ENCODE measurements at places on chromosomes 7 and 10.

- DNase-seq, result no peak
These were observed 25.3 kb upstream of the WNT2 start for GRCh38 chr7:117347962-117348672.

DNA sequence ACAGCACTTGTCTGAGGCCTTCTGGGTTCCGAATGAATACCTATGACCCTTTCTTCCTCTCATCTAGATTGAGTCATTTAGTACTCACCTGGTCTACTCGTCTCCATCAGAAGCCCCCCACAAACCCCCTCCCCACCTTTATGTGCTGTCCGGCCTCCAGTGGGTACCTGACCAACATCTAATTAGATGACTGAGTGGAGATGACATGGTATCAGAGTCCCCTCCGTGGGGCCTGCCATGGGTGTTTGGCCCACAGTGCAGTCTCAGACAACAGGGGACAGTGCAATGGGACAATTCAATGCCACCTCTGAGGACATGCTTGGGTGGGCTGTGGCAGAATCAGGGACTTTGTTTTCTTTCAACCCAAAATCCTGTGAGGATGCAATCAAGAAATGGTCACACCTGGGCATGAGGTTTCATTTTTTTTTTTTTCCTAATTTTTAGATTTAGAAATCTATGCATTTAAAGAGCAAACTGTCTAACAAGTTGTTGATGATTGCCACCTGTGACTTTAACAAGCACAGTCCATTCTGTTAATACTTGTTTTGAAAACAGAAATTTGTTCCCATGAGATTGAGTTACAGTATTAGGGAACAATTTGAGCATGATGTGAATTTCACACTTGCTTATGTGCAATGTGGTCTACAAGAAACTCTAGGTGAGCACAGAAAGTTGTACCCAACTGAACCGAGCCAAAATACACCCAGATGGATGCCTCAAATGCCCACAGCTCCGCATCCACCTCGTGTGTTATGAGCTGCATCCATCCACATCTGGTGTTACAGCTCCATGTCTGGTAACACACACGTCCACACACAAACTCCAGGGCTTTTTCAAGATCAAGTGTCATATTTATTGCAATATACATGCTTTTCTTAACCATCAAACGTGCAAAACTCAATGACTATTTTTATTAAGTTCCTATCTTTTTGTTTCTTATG is 27.5 kb downstream of the GPRIN2 start:
- DNase-seq, result no peak

GRCh38 chr7:50567715-50568261 is 2.6 kb upstream of the DDC start:
- no peak for DNase-seq

- no peak for DNase-seq
These were observed 20.9 kb upstream of the SMC3 start for GRCh38 chr10:110546499-110547110.

DNA sequence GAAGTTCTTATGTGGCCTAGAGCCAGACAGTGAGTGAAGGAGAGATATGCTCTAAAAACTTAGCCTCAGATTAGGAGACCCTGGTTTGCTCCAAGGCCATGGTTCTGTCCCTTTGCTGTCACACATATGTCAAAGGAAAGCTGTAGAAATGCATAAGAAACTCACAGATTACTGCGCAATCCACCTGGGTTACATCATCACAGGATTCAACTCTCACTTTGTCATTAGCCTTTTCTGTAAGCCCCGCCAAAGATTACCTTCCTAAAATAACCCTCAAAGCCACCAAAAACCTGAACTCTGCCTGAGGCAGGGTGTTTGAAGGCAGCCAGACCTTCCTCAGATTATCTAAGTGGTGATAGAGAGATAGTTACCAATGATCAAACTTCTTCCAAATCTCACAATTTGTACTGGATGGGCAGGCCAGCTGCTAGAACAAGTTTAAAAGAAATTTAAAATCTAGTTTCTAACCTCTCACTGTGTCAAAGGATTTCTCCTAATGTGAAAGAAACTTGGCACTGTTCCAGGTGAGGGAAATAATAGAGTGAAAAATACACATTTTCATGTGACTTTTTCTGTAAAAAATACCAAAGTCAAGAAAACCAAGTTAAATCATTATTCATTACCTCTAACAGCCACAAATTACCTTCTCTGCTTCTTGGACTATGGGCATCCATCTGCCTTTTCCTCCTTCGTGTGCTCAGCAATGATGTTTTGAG is 567.2 kb downstream of the SUGCT start:
- DNase-seq, result no peak

- DNase-seq, result no peak
These were observed 134.5 kb downstream of the FAM53B start for GRCh38 chr10:124609698-124610097.

DNA sequence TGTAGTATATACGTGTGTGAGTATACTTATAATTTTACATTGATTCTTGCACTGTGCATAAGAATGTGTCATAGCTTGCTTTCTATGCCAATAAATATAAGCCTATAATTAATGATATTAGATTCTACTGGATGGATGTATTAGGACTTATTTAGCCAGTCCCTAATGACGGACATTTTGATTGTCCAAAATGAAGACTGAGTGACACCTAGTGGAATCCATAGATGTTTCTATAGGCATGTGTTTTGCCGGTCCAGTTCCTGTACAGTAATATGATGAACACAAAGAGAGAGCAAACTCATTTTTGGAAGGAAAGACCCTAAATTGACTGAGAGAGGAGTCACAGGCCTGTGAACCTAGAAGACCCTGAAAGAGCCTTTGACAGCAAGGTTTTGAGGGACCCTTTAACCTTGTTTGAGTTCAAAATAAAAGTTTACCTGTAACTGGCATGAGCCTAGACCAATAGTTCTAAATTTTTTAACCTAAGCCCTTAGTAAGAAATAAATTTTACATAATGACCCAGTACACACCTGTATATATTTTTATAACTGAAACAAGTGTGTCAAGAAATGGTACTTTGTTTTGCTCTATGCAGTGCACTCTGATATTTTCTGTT is 42.4 kb upstream of the AGBL3 start:
- DNase-seq, result no peak

GRCh38 chr10:26410356-26410755 is 27.8 kb upstream of the APBB1IP start:
- DNase-seq, result no peak

DNA sequence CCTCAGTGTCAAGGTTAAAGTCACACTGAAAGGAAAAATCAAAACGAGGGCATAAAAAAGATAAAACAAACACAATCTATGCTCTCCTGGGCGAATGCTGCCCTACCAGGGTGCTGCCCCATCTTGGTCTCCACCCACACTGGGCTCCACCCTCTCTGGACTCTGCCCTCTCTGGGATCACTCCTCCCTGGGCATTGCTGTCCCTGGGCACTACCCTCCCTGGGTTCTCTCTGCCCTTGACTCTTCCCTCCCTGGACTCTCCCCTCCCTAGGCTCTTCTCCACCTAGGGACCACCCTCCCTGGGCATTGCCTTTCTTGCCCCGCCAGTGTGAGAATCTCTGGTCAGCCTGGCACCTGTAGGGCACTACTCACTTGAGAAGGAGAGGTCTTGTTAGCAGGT is 8.6 kb downstream of the GDF2 start:
- DNase-seq, result no peak

DNA sequence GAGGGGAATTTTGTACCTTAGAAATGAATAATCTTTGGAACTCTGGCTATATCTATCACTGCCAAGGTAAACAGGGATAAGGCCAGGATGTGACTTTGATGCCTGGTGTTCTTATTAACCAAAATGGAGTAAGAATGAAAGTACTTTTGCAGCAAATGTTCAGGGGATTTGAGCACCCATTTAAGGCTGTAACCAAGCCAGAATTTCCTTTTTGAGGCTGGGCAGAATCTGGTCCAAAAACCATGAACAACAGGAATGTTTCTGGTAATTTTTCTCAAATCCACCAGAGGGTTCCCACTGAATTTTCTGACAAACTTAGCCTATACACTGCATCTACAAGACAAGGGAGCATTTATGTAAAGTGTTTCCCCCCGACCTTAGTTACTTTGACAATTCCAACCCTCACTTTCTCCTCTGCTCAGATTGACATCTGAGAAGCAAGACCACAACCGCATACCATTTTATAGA is 120.6 kb downstream of the BAMBI start:
- no peak for DNase-seq

DNA sequence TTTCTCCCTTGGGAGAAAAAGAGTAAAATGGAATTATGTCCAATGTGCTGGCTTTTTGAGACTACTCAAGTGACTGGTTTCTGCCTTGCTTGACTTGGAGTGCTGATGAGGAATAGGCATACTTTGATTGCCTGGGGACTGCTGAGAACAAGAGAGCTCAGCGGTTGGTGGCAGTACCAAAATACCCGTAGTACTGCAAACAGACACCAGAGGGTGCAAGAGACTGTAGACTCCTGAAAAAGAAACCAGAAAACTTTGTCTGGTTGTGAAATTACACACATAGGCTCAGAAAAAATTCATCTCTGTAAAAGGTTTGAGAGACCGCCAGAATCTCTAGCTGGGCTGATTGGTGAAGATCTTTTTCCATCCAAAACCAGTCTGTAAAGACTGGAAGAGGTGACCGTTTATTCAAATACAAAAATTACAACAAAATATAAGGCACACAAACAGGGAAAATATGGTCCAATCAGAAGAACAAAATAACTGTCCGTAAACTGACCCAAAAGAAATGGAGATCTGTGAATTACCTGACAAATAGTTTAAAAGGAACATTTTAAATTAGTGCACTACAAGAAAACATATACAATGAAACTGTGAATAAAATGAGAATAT is 18.5 kb downstream of the BICC1 start:
- peak; percentile 59 for DNase-seq

DNA sequence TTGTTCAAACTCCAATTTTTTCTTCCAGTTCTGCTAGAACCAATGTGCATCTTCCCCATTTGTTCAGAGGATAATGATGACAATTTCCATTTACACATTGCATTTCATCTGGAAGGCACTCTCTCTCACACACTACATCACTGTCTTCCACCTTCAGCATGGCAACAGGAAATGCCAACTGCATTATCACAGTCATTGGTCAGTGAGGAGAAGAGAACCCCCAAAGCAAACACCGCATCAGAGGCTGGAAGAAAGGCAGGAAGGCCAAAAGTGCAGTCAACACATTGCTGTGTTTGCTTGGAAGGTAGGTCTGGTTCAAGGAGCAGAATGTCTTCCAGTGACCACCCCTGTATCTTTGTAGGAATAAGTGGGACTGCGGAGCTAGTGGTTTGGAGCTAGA is 192.2 kb upstream of the RHOBTB1 start:
- no peak for DNase-seq

- DNase-seq, result no peak
These were observed 133.7 kb downstream of the FOXP2 start for GRCh38 chr7:114548081-114548980.

GRCh38 chr10:26557641-26558014 is 119.5 kb downstream of the APBB1IP start:
- no peak for DNase-seq
